ENCODE measurements at places on chromosomes 2 and 18.

DNA sequence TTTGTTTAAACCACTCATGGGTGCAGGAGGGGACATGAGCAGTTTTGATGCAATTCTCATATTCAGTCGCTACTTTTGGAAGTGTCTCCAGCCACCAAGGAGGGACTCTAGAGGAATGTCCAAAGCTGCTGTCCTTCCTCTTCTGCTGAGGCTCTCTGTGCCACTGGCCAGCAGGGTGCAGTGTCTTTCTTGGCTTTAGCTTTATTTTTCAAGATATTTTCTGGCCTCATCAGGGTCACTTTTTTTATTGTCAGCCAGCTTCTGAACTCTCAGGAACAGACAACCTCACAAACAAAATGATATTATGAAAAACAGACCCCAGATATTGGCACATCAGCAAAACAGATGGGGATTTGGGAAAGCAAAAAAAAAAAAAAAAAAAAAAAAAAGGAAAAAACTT lies 289.3 kb upstream of the ZSWIM2 start:
- no peak for DNase-seq

- no peak for DNase-seq
Observed at GRCh38 chr2:232543491-232543890, 4.0 kb downstream of the CHRNG start.

DNA sequence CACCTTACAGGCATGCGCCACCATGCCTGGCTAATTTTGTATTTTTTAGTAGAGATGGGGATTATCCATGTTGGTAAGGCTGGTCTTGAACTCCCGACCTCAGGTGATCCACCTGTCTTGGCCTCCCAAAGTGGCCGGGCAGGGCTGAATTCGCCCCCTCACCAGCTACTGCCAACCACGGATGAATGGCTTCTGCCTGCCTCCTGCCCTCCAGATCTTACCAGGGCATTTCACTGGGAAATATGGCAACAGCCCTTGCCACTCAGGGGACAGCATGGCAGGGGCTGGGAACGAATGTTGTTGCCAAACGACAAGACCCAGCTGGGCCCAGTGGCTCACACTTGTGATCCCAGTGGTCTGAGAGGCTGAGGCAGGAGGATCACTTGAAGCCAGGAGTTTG lies 1.8 kb upstream of the ALPP start:
- DNase-seq = no peak

- DNase-seq = no peak
Observed at GRCh38 chr18:26489881-26490280, 58.5 kb downstream of the KCTD1 start.

DNA sequence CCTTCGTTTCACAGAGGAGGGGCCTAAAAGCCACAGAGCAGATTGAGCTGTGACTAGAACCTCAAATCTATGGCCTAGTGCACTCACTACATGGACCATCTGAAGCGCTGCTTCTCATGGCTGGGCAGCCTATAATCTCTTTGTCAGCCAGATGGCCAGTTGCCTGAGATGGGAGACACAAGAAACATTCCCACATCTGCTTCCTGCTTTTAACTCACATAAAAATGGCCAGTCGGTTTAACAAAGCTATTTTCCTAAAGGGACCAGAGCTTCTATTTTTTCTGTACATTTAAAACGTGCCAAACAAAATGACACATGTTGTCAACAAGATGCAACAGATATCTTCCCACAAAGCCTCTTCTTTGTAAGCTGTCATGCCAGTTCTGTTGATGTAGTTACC lies 173.8 kb downstream of the GFPT1 start:
- no peak for DNase-seq

- no peak for DNase-seq
Observed at GRCh38 chr2:65608916-65609315, 176.5 kb upstream of the SPRED2 start.

GRCh38 chr2:112480530-112481049 lies 1.4 kb upstream of the TTL start:
- no peak for DNase-seq

GRCh38 chr2:56313500-56313921 lies 129.7 kb downstream of the CCDC85A start:
- DNase-seq = no peak
